NCI-H1694 treated with DMSO at 0.1 percent for 48 hours (cell line): ENCODE measurements at places on chromosomes 2 and 18.

GRCh38 chr2:51490576-51491234 lies 458.8 kb upstream of the NRXN1 start:
- no peak for DNase-seq

GRCh38 chr18:4369705-4370104 lies 85.4 kb downstream of the DLGAP1 start:
- no peak for DNase-seq

DNA sequence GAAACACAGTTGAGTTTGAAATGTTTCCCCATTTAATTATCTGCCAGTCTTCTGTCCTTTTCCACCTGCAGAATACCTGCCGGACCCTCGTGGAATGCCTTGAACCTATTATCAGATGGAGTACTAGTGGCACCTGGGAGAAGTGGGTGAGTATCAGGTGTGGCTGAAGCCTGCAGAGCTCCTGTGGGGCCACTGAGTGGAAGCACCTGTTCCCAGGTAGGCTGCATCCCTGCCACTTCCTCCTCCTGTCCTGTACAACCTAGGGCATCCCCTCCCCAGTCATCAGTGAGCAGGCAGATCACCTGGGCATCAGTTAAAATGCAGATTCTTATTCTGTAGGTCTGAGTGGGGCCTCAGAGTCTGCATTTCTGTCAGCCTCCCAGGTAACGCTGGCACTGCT lies 80.8 kb upstream of the BZW1 start:
- DNase-seq = no peak

DNA sequence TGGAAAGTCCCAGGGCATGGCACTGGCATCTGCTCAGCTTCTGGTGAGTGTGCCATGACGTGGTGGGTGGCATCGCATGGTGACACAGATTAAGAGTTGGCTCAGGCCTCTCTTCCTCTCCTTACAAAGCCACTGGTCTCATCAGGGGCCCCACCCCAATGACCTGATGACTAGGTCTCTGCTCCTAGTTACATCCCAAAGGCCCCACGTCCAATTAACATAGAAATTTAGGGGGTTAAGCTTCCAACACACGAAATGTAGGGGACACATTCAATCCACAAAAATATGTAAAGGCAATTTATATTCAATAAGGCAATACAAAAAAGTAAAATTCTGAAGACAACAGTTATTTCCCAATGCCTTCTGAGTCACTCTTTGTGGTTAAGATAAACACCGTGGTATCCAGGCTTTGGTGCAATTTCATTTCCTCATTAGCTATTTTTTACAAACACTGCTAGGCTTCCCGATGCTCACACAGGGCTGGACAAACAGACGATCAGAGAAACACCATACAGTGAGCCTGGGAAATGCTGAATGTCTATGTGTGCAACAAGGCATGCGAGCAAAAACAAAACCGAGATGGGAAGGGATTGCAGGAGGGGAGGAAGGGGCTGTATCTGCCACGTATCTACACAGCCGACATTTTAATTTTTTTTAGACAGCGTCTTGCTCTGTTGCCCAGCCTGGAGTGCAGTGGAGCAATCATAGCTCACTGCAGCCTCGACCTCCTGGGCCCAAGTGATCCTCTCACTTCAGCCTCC lies 67.2 kb downstream of the MBP start:
- peak; percentile 20 for DNase-seq

GRCh38 chr18:778194-778927 lies 33.7 kb downstream of the YES1 start:
- no peak for DNase-seq
